ENCODE measurements at places on chromosomes 7 and 10.

GRCh38 chr7:130521258-130521951 is 29.5 kb downstream of the MEST start:
- DNase-seq = no peak

- no peak for DNase-seq
These were observed 75.5 kb upstream of the AFAP1L2 start for GRCh38 chr10:114479836-114480235.

DNA sequence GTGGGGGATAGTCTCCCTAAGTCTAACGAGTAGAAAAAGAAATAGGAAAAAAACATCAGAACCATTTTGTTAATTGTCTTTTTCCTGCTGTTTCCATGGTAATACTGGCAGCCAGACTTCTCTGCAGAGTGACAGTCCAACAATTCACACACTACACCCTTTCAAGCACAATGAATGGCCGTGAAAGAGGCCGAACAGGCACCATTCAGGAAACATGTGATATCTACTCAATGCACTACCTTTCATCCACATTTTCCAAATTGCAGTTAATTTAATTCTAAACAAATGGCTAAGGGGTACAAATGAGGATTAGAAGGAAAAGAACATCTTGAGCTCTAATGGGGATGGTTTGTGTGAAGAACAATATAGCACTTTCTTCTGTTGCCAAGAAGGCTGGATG is 358.5 kb upstream of the ANKRD30A start:
- DNase-seq = no peak

DNA sequence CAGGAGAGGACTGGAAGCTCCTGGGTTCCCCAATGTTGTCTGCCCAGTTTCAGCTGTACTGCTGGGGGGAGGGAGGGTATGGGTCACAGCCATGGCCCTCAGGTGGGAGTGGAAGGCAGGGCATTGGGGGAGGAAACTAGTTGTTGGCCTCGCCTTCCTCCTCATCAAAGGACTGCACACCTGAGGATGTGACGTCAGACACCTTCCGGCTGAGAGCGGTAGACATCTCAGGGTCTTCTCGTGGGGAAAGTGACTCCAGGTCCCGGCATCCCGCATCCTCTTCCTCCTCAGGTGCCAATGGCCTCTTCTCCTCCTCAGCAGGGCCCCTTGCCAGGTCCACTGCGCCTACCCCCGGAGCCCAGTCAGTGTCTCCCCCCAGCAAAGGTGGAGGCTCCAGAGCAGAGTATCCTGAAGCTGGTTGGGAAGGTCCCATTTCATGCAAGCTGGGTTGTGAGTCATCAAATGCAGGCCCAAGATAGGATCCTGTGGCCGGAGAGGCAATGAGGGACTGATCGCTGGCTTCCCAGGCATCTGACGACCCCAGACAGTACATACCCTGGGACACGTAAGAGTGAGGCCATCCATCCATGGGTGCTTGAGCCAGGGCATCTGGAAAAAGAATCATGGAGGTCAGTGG is 6.0 kb downstream of the FAM131B start:
- no peak for DNase-seq

DNA sequence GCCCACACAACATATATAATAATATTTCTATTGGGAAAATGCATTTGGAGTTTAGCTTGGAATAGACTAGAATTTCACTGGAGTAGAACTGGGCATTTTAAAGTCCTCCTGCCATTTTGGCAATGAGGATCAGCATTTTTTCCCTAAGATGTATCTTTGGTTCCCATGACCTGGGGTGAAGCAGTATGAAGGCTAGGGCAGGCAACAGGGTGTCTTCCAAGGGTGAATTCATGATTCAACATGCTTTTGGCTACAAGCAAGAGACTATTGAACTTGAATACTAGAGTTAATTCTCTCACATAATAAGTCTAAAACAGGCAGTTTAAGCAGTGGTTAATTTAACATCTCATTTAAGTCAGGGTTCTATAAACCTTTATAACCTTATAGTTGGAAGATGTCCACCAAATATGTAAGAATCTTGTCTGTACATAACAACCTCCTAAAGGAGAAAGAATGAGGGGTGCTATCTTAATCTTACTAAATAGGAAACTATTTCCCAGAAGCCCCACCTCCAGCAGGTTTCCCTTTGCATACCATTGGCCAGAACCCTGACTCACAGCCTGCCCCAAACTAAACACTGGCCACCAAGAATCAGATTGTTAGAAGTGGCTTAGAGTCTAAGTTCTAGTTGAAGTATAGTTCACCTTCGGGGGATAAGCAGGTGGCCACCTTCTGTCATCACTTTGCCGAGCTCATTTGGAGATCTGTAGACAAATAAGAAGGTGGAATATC is 96.0 kb upstream of the PRPS1L1 start:
- peak; percentile 23 for DNase-seq

- DNase-seq = peak; percentile 56
These were observed 110.2 kb downstream of the PTEN start for GRCh38 chr10:87973635-87974034.

DNA sequence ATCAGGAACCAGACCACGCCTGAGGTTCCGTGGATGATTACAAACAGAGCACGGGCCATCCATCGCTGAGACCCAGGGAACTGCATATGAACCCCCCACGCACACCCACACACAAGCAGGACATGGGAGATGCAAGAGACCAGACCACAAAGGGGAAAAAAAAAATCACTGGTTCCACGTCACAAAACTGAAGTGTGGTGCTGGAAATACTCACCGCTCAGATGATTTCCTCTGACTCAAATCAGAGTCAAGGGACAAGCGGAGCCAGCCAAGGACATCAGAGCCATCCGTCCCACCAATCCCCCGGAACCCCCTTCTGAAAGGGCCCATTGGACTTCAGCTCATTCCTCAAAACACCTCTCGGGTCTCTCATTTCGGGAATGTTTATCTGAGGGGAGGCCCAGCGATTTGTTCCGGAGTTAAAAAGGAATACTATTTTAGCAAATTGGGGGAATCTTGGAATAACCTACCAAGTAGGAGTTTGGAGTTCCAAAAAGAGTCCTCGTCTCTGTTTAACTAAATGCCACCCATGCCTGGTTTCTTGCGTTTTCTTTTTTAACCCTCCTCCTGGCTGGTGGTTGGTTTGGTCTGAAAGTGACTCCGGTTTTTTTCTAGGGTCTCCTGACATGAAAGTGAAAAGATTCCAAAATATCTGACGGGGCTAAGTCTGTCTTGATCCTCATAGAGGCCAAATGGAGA is 15.0 kb downstream of the SNX8 start:
- peak; percentile 82 for DNase-seq

GRCh38 chr7:14582010-14582409 is 320.5 kb downstream of the DGKB start:
- no peak for DNase-seq

- DNase-seq = no peak
These were observed 11.0 kb downstream of the FAM25A start for GRCh38 chr10:87030912-87031635.

- DNase-seq = no peak
These were observed 430.3 kb downstream of the SORCS1 start for GRCh38 chr10:106734220-106734619.

- no peak for DNase-seq
These were observed 2.8 kb downstream of the TRIL start for GRCh38 chr7:28955356-28955717.

DNA sequence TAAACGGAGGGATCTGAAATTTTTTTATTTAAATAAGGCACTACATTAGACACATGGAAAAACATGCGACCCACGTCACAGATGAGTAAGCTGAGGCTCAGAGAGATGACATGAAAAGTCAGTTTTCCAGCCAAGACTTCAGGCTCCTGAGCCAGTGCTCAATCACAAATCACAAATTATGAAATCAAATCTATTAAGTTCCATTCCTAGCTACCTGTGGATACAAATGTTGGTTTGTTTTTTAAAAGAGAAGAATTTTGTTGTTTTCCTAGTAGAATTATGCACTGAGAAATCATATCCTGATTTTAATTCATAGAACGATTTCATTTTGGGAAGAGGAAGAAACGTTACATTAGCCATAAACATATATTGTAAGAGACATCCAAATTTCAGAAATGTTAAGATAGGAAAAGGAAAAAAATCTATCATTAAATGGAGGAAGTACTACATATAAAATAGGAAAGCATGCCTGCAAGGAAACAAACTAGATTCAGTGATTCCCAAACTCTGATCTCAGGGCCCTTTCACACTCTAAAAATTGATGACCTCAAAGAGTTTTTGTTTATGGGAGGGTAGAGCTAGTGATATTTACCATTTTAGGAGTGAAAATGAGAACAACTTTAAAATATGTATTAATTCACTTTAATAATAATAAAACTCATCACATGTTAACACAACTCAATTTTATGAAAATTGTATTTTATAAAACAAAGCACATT is 340.4 kb downstream of the PARD3 start:
- DNase-seq = no peak

DNA sequence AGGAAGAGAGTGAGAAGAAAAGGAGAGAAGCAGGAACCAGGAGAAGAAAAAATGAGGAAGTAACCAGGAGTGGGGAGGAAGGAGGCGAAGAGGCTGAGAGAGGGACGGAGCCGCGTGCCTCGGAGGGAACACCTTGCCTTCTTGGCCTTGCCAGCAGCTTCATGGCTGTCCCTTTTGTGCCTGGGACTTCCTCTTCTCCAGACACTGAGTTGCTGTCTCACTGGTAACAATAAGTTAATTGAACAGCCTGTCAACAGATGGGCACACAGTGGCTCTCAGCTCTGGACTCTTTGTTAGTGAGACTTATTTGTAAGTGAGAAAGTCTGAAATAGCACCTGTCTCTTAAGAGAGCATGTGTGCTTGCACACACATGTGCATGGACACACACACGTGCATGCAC is 83.2 kb downstream of the GATA3 start:
- no peak for DNase-seq

DNA sequence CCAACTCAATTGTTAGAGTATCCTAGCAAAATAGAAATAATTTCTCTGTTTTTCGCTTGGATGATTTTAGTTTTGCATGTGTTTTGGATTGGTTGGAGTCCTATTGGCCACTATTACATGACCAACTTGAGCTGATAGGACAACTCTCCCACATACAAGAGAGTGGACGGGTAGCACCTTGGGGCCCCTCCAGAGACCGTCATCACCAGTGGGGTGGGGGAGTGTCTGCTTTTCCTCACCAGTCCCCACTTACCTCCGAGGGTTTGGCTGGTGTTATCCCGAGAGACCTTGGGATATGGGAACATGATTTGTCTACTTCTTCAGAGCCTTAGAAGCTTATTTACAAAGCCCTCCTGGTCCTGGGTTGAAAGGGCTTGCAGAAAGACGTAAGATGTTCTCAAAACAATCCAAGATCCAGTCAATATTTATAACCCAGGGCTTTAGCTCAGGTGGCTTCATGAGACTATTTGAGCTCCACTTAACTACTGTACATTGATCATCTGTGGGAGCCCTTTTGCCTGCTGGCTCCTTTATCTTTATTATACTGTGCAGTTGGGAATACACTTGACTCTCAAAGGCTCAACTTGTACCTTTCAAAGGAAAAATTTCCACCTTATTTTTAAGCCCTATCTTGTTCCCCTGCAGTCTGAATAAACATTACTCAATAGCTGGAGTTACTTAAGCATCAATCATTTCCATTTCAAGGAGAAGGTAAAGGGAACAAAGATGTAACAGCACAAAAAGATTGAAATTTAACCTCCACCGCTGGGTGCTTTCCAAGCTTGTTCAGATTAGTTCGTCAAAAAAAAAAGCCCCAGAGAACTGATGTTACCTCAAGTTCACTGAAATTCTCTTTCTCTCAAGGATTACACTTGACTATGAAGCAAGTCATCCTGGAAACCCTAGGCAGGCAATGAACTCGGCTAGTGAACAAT is 119.7 kb downstream of the WDR11 start:
- no peak for DNase-seq

DNA sequence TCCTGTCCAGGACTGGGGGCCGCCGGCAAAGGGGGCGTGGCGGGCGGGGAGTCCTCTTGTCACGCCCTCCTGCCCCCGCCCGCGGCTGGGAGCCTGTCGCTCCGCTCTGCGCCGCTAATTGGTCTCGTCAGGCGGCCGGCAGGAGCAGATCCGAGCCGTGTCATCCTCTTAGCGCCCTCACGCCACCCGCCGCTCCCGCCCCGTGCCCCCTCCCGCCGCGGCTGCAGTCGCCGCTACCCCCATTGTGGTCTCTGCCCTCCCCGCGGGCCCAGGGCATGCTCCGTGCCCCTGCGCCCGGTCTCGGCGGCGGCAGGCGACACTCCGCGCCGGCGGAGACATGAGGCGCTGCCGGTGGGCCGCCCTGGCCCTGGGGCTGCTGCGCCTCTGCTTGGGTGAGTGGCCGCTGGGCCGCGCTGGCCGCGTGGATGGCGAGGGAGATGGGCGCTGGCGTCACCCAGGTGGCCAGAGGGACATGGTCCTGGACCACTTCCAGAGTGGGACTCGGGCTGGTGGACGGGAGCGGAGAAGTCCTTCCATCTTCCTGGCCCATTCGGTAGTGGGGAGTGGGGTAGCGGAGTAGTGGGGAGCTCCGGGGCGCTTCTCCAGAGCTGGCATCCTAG is at the start of gene CDHR1:
TSS of gene CDHR1 (plus strand) at position 114 of the 620 bp plus-strand sequence. CDS start at position 338, 224 bp downstream.
- DNase-seq = peak; percentile 6

DNA sequence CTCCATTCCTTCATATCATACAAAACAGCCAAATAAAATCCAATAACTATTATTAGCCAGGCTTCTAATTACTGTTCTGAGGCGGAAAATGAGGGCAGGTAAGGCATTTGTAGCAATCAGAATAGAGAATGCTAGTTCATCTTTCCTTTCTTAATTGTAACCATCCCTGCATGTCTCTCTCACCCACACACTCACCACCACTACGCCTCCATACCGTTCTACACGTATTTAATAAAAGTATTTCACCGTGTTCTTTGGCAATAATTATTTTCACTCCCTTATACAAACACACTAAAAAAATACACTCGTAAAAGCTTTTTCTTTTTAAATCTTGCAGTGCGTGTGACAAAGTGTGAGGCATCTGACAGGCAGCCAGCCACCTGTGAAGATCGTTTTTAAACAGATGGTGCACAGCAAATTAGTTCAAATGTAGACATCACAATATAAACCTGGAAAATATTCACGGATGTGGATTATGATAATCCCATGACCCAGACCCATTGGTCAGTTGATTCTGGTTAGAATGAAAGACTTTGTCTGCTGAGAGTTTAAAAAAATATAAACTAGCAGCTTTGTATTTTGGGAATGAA is 653.6 kb downstream of the REEP3 start:
- no peak for DNase-seq

DNA sequence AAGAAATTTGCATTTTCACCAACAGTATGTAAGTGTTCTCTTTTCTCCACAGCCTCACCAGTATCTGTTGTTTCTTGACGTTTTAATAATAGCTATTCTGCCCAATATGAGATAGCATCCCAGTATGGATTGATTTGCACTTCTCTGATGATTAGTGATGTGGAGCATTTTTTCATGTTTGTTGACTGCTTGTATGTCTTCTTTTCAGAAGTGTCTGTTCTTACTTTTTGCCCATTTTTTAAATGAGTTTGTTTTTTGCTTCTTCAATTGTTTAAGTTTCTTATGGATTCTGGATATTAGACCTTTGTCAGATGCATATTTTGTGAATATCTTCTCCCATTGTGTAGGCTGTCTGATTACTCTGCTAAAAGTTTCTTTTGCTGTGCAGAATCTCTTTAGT is 12.2 kb upstream of the TPK1 start:
- no peak for DNase-seq

- DNase-seq = no peak
These were observed 302.1 kb downstream of the FZD1 start for GRCh38 chr7:91566402-91566732.
